Thyroid gland (tissue), 4 donors: ENCODE measurements at places on chromosomes 3 and 15. TPM values are rescaled to one million over a fixed set of nuclear protein-coding genes. Genes with fewer than 3 reads are reported as not detected.

DNA sequence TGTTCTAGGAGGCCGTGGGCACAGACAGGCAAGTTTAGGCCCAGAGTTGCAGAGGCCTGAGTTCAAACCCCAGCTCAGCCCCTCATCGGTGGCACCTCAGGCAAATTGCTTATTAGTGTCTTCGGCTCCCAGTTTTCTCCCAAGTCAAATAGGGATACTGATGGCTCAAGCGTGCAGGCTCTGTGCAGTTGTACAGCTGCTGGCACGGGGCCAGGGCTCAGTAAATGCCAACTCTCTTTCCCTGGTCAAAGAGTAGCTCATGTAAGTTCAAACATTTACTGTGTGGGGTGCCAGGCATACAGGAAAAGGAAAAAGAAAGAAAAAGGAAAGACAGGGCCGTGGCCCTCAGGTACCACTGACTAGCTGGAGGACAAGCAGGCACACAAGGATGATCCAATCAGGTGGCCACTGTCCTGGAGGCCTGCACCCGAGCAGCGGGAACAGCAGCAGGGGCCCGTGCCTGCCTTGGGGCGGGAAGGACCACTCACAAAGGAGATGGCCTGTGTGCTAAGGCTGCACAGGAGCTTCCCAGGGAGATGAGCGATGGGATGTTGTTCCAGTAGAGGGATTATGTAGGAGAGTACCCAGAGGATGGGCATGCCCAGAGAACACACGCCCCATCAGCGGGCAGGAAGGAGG, 70.8 kb downstream of the TBC1D2B start:
- peak; percentile 56 for DNase-seq
- H3K36me3 ChIP-seq: peaks cover 20% of the 10 kb centered on the region
- no peak overlapping the region for H3K27ac ChIP-seq

UBA5 gene
- total RNA-seq: 56.3 TPM

- H3K36me3 ChIP-seq: no peaks in the 10 kb centered on the region
- no peaks in the 10 kb centered on the region for H3K27me3 ChIP-seq
- H3K27ac ChIP-seq: no peak overlapping the region
- peaks cover 22% of the 10 kb centered on the region for H3K4me1 ChIP-seq
- H3K4me3 ChIP-seq: no peak overlapping the region
These were observed 8.1 kb upstream of the DLG1 start for GRCh38 chr3:197306374-197307086.

BTBD1 gene
- total RNA-seq: 94.2 TPM

- no peak overlapping the region for H3K27ac ChIP-seq
- DNase-seq: no peak
- no peak overlapping the region for H3K4me3 ChIP-seq
- H3K27me3 ChIP-seq: no peaks in the 10 kb centered on the region
These were observed 488.0 kb upstream of the ZNF385D start for GRCh38 chr3:22239011-22239410.

- no peak overlapping the region for H3K4me3 ChIP-seq
- no peak overlapping the region for H3K27ac ChIP-seq
- no peaks in the 10 kb centered on the region for H3K36me3 ChIP-seq
- H3K27me3 ChIP-seq: no peaks in the 10 kb centered on the region
These were observed 67.9 kb downstream of the APBA2 start for GRCh38 chr15:28953573-28954195.

GRCh38 chr3:145450018-145450682, 710.8 kb downstream of the PLOD2 start:
- no peak overlapping the region for H3K4me3 ChIP-seq
- no peak for DNase-seq
- no peaks in the 10 kb centered on the region for H3K4me1 ChIP-seq
- H3K36me3 ChIP-seq: no peaks in the 10 kb centered on the region
- H3K27ac ChIP-seq: no peak overlapping the region

- H3K4me3 ChIP-seq: no peak overlapping the region
- no peaks in the 10 kb centered on the region for H3K36me3 ChIP-seq
- no peaks in the 10 kb centered on the region for H3K4me1 ChIP-seq
- H3K27me3 ChIP-seq: no peaks in the 10 kb centered on the region
- H3K27ac ChIP-seq: no peak overlapping the region
- no peak for DNase-seq
These were observed 33.5 kb downstream of the NEDD4 start for GRCh38 chr15:55959744-55960447.

LRRC31 gene
- not detected for total RNA-seq

DNA sequence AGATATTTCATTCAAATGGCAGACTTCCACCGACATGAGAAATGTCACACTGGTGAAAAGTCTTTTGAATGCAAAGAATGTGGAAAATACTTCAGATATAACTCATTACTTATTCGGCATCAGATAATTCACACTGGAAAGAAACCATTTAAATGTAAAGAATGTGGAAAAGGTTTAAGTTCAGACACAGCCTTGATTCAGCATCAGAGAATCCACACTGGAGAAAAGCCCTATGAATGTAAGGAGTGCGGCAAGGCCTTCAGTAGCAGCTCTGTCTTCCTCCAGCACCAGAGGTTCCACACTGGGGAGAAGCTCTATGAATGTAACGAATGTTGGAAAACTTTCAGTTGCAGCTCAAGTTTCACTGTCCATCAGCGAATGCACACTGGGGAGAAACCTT, 8.6 kb upstream of the ZNF621 start:
- H3K36me3 ChIP-seq: no peaks in the 10 kb centered on the region
- H3K4me3 ChIP-seq: no peak overlapping the region
- DNase-seq: no peak
- no peak overlapping the region for H3K27ac ChIP-seq

DZIP1L gene
- 23.0 TPM for total RNA-seq

DNA sequence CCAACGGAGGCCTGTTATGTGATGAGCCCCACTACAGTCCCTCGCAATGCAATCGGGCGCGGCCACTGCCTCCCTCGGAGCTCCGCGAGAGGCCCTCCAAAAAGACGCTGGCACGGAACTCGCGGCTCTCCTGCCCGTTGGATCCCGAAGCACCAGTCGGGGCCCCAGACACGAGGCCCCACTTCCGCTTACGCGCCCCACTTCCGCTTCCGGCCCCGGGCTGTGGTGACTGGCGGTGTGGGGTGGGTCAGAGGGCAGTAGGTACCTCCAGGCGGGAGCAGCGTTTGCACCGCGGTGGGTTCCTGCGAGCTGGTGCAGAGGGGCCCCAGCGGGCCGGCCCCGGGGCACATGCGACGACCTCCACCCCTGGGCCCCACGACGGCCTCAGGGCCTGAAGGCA, at the start of gene TOPAZ1:
Gene TOPAZ1, plus strand, starts transcription at position 181 of the 400 bp plus-strand sequence. Its CDS starts 168 bp downstream, at position 349.
- H3K27me3 ChIP-seq: no peaks in the 10 kb centered on the region
- H3K4me1 ChIP-seq: no peaks in the 10 kb centered on the region
- no peak within 1 kb of the TSS for H3K27ac ChIP-seq
- no peak for DNase-seq

CCDC39 gene
- not detected for total RNA-seq

- no peaks in the 10 kb centered on the region for H3K4me1 ChIP-seq
- no peak for DNase-seq
- H3K4me3 ChIP-seq: no peak overlapping the region
- no peak overlapping the region for H3K27ac ChIP-seq
- no peaks in the 10 kb centered on the region for H3K27me3 ChIP-seq
These were observed 53.6 kb upstream of the TRPM1 start for GRCh38 chr15:31155151-31155550.

TBC1D2B gene
- 32.8 TPM for total RNA-seq

GRCh38 chr3:77648664-77649063, 608.8 kb downstream of the ROBO2 start:
- no peak for DNase-seq
- no peaks in the 10 kb centered on the region for H3K36me3 ChIP-seq
- H3K27me3 ChIP-seq: no peaks in the 10 kb centered on the region
- no peak overlapping the region for H3K27ac ChIP-seq
- H3K4me1 ChIP-seq: no peaks in the 10 kb centered on the region

GRCh38 chr15:76983590-76984375, 11.1 kb upstream of the PSTPIP1 start:
- H3K36me3 ChIP-seq: no peaks in the 10 kb centered on the region
- DNase-seq: no peak
- no peak overlapping the region for H3K4me3 ChIP-seq

TRPM1 gene
- not detected for total RNA-seq

ST8SIA2 gene
- not detected for total RNA-seq

SLC22A14 gene
- not detected for total RNA-seq

- H3K4me1 ChIP-seq: no peaks in the 10 kb centered on the region
- H3K36me3 ChIP-seq: no peaks in the 10 kb centered on the region
- H3K27ac ChIP-seq: no peak overlapping the region
- no peak overlapping the region for H3K4me3 ChIP-seq
- no peak for DNase-seq
These were observed 11.6 kb downstream of the PLA1A start for GRCh38 chr3:119609301-119609700.
